Caco-2 (cell line): ENCODE measurements at places on chromosomes 12 and 14.

- no peak for DNase-seq
Observed at GRCh38 chr14:94446126-94446525, 6.5 kb downstream of the SERPINA11 start.

DNA sequence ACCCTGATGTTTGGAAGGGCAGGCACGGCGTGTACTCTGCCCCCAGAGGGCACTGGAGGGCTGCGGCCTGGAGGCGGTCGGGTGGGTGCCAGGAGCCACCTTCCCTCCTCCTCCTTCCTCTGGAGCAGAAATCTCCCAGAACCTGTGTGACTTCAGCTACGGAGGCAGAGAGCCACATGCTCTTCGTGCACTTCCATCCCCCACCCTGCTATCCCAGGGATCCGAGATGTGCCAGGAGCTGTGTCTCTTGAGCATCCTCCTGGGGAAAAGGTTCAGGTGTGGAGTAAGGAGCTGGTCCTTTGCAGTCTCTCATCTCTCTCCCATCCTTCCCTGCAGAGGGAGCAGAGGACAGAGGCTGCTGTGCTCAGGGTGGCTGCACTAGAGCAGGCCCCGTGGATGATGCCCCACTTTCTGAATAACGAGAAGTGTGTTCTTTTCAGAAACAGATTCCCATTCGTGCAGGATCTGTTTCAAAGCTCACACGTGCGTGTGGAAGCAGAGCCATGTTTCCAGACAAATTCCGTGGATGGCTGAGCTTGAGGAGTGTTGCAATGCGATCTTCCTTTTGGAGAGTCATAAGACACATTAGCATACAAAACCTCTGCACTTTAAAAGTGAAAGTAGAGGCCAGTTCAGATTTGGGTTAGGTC, 162.9 kb downstream of the ADGRD1 start:
- no peak for DNase-seq

DNA sequence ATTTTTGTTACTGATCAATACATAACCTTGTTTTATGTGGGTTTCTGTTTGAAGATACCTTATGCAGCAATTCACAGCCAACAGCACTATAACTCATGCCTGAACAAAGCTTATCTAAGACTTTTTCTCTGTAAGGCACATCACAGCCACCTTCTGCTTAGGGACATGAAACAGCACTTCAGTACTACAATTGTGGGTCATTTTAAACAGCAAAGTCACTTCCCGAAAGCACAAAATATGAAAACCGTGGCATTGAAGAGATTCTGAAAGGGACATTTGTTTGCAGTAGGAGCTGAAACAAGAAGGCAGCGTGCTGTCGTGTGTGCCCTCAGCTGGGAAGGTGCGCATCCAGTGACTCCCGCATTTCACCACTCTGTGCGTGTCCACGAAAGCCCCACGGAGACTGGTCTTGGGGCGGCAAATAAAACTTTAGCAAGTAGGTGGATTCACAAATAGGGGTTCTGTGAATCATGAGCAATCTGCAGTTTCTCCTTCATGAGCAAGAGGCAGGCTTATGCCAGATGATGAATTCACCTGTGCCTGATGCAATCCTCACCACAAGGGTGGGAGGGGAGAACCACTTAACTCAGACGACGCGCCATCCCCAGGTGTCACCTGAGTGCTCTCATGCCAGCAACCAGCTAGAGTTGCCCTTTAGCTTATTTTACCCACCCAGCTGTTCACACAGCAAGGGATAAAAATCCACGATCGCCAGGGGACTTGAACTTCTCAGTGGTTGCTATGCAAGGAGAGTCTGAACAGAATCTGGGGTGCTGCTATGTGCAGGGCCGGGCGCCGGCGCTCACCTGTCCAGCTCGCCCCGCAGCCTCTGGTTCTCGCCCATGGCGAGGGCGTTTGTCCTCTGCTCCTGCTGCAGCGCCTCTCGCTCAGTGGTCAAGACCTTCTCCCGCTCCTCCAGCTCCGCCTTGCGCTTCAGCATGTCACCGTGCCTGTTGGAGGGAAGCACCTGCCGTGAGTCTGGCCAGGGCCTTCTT, 54.9 kb upstream of the GPR68 start:
- DNase-seq = no peak

DNA sequence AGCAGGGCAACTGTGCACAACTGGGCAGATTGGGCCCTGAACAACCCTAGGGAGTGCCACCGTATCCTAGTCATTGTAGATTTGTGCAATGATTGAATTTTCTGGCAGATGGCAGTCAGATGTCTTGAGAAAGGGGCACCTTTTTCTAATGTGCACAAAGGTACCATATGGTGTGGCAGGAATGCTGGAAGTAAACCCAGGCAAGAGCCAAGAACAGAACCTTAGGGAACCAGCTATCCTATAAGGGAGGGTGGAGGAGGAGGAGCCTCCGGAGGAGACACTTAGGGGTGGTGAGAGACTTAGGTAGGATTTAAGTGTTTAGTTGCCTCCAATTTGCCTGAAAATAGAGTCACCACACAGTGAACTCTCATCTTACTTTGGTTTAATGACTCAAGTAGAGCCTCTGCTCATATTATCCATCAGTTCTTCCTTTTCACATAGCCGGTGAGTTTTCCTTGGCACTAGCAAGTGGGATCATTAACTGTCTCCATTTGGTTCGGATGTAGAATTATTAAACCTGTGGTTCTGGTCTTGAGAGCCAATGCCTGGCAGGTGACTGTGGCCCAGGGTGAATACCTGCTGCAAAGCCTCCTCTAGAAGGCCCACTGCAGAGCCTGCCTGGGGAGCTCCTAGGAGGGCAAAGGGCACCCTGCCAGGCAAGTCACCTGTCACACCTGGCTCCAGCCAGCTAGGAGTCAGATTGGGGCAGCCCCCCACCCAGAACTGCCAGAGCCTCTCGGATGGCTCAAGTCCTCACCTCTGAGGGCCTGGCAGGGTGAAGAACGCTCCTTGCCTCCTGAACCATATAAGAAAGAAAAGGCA, 184.4 kb upstream of the HIF1A start:
- DNase-seq = no peak

GRCh38 chr12:4441355-4442335, 4.0 kb downstream of the FGF6 start:
- no peak for DNase-seq

- DNase-seq = no peak
Observed at GRCh38 chr12:39905152-39905551, 200.7 kb downstream of the SLC2A13 start.

DNA sequence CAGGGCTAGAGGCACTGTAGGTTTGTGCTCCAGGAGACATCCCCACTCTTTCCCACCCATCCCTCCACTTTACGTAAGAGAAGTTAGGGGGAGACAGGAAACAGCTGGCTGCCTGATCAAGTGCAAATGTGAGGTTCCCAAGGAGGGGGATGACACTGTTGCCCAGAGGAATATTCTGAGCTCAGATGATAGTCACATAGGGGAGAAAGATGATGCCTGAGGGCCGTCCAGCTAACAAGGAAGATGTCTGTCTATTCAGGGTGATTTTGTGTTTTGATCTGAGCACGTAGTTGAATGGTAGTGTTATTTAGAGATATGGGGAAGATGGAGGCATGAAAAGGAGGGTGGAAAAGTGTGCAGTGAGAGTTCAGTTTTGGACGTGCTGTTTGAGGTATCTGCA, 13.9 kb upstream of the GPRC5D start:
- DNase-seq = no peak

- DNase-seq = no peak
Observed at GRCh38 chr12:132053338-132054330, 90.5 kb downstream of the DDX51 start.

- DNase-seq = peak; percentile 8
Observed at GRCh38 chr14:77605392-77605972, 11.0 kb downstream of the SPTLC2 start.

DNA sequence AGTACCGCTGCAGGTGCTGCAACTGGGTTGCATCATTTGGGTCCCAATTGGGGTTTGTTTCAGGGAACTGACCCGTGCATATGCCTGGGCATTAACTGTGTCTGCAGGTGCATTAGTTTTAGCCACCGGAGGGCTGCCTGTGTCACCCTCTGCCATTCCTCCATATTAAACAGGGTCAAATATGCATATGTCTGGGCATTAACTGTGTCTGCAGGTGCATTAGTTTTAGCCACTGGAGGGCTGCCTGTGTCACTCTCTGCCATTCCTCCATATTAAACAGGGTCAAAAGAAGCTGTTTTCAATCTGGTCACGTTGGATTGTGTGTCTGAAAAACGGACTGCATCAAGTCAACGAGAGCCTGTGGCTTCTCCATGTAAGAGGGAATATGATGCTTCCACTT, 1317.0 kb downstream of the TMEM121 start:
- no peak for DNase-seq

GRCh38 chr12:123490089-123490488, 32.1 kb downstream of the SNRNP35 start:
- DNase-seq = peak; percentile 83
